Activated T-helper 1 cell treated with Interleukin-2 at 50 U/mL for 16 hours (primary cell): ENCODE measurements at places on chromosomes 3 and 15.

GRCh38 chr15:42932833-42933515 lies 12.4 kb upstream of the TTBK2 start:
- no peak for DNase-seq

DNA sequence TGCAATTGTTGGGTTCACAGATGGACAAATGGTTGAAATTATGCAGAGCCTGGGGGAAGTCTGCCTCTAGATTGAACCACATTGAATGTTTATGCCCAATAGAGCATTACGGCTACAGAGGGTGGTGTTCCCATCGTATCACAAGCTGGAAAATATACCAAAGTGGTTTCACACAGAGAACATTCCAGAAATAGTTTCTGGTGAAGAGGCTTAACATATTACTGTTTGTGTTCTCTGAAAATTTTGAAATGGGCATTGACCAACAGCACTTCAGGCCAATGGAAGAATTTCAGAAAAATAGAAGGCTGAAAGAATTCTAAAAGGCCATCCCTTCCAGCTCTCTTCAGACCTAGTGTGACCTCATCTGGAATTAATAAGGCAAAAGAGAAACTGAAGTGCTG lies 203.9 kb downstream of the NEK10 start:
- DNase-seq = no peak

DNA sequence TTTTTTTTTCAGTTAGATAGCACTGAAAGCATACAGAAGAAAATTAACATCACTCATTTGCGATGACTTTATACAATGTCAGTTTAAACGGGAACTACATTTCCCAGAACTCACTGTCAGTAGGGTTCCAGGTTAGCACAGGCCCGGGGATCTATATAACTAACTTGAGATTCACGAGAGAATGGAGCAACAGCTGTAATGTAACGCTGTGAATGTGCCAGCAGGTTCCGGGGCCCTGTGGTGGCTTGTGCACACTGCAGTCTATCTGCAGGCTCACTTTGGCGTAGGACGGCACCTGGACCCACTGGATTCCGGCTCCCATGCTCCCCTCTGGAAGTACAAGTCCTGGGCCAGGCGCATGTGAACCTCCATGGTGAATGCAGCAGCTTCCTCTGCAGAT lies 19.4 kb downstream of the CCR1 start:
- no peak for DNase-seq

GRCh38 chr3:130658678-130659077 lies 88.0 kb downstream of the PIK3R4 start:
- DNase-seq = no peak

GRCh38 chr3:125191256-125191655 lies 21.3 kb downstream of the SLC12A8 start:
- DNase-seq = no peak

DNA sequence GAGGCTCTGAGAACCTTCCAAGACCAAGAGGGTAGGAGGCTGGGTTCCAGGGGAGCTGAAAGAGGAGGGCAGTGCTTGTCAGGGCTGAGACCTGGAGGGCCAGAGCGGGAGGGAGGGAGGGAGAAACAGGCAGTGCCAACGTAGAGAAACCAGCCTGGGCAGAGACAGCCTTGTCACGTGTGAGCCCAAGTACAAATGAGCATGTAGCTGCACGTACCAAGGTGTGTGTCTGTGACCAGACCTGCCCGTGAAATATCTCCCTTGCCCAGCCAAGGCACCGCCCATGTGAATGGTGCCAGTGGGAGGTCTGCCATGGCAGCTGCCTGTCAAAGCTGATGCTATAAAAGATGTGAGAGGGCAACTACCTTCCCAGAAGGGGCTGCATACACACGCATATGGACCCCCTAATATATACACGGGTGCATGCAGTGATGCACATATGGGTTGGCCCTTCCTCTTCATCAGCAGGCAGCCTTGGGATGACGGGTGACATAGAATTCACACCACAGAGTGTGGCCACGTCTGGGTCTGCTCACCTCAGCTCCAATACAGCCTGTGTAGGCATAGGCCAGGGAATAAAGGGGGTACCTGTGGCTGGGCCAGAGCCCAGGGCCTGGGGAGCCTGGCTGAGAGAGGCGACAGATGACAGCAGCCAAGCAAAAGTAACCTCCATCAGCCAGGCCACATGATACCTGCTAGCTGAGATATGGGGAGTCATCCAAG lies 7.8 kb upstream of the CTDSPL start:
- no peak for DNase-seq

GRCh38 chr15:71282076-71282475 lies 166.8 kb downstream of the THSD4 start:
- no peak for DNase-seq
